ENCODE measurements at places on chromosomes 1 and 21.
A peak's percentile ranks its signal among the peaks of the same experiment; 100 is the strongest.

GRCh38 chr1:212771341-212771740 lies 20.2 kb downstream of the NSL1 start:
- no peak for DNase-seq

DNA sequence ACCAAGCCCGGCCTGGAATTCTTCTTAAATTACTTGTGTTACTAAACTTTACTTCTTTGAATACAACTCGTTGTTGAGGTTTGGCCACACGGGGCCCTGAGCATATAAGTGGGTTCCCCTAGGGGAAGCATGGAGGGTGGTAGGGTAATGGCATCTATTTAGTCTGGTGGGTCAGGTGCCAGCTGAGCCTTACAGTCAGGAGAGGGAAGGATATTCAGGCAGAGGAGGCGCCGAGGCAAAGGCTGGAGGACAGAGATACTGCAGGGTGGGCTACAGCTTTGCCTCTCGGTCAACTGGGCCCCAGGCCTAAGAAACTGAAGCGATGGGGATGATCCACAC lies 424 bp upstream of the NECAP2 start:
- no peak for DNase-seq

GRCh38 chr1:204711103-204711946 lies 25.8 kb upstream of the LRRN2 start:
- no peak for DNase-seq

DNA sequence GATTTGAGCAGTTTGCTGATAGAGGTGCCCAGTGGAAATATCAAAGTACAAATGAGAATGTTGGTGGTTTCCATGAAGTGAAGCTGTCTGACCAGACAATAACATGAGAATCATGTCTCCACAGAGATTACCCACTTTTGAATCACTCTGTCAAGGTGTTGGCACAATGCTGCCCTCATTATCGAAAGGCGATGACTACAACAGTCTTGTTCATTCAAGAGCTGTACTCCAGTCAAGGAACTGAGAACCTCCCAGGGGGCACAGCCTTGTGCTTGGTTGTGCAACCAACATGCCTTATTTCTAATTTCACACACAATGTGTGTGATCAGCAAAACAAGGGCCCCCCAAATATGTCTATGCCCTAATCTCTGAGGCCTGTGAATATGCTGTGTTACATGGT lies 35.7 kb downstream of the ETS2 start:
- DNase-seq: no peak

DNA sequence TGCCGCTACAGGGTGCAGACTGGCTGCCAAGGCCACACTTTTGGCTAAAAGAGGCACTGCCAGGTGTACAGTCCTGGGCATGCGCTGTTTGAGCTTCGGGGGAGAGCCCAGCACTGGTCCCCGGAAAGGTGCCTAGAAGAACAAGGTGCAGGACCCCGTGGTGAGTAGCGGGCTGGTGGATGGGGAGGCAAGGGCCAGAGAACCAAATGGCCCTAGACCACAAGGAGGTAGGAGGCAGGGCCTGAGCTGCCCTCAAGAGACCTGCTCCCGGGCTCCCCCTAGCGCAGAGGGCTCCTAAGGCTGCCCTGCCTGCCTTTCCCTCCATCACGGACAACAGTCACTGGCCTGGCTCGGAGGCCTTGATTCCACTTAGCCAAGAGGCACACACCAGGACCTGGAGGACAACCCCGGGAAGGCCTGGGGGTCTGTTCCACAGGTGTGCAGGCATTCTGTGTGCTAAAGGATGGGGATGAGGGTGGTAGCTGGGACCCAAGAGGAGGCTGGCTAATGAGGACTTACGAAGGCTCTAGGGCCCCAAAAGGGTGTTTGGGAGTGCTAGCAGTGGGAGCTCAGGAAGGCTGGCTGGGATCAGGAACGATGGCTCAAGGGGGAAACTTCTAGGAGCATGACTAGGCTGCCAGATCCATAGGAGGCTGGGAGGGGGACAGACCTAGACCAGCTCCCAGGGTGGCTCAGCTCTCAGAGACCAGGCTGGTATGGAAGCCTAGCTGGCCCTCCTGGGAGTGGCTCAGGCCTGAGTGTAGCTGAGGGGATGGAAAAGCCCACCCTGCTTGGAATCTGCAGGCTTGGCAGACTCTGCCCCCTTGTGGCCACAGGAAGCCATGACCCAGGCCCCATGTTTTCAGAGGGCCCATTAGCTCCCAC lies 742 bp downstream of the ARTN start:
- DNase-seq: peak; percentile 67

- no peak for DNase-seq
Measured at GRCh38 chr1:245541369-245541768, 386.6 kb downstream of the KIF26B start.

GRCh38 chr1:209421978-209422680 lies 161.4 kb upstream of the CAMK1G start:
- DNase-seq: no peak

DNA sequence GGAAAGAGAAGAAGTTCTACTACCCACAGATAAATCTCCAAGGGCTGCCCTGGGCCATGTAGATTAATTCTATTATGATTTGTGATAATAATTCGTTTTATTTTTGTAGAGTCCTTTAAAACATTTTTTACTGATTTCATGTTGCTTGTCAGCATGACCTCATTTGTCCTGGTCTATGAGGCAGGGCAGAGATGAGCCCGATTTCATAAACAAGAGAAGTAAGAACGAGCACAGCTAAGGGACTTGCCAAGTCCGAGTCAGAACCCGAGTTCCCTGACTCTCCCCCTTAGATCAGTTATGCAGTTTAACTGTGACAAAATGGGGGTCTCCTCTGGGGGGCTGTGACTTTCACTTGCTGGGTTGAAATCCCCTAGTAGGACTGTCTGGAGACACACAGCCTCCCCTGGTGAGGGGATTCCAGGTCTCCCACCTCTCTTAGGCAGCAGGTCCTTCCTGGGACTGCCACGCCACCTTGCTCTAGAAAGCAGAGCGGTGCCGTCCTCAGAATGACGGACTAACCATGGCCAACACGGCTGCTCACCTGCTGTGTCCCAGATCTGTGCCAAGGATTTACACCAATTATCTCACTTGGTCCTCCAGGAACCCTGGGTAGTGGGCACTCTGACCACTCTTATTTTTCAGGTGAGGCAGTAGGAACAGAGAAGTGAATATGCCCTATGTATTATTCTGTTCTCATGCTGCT lies 31.0 kb upstream of the SOX13 start:
- DNase-seq: no peak

DNA sequence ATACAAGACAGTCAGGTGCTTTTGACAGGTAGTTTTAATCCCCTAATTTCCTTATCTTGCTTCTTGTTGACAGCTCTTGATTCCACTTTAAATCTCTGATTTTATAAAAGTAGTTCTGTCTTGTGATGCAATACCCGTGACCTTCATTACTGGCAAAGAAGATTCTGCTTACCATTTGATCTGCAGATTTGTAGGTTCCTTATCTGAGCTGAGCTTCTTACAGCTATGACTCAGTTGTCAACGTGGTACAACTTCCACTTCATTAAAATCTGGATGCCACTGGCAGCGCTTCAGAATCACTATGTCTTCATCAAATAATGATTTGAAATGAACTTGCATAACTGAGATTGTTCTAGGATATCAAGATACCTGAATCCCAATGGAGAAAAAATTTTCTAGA lies 543.6 kb upstream of the B3GALT2 start:
- DNase-seq: no peak

DNA sequence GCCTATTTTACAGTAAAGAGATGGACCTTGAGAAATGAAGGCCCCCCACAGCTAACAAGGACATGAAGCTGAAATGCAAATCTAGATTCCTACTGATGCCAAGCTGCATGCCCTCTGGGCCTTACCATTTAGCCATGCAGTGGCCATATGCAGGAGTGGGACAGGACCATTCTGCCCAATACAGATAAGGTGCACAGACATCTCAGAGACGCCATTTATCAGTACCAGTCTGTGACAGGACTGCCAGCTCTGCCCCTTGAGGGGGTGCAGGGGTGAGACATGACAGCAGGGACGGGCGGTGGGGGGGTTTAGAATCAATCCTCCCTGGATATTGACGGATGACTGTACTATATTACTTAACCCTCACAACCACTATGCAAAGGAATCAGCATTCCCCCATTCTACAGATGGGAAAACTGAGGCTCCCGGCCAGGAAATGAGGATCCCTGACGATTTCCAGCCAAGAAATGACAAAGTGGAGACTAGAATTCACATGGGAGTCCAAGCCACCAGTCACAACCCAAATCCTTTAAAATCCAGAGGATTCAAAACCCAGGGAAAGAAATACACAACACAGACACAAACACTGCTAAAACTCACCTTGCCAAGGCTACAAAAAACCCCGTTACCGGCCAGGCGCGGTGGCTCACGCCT lies 10.8 kb downstream of the SSBP3 start:
- DNase-seq: no peak

- DNase-seq: no peak
Measured at GRCh38 chr1:82042306-82043060, 241.7 kb downstream of the ADGRL2 start.

- DNase-seq: no peak
Measured at GRCh38 chr1:46755121-46755520, 36.2 kb upstream of the EFCAB14 start.

GRCh38 chr1:74426208-74426937 lies 86.0 kb downstream of the LRRC53 start:
- no peak for DNase-seq

- DNase-seq: no peak
Measured at GRCh38 chr1:93584261-93585003, 97.2 kb downstream of the BCAR3 start.

GRCh38 chr1:71043065-71043464 lies 4.6 kb downstream of the PTGER3 start:
- DNase-seq: no peak

DNA sequence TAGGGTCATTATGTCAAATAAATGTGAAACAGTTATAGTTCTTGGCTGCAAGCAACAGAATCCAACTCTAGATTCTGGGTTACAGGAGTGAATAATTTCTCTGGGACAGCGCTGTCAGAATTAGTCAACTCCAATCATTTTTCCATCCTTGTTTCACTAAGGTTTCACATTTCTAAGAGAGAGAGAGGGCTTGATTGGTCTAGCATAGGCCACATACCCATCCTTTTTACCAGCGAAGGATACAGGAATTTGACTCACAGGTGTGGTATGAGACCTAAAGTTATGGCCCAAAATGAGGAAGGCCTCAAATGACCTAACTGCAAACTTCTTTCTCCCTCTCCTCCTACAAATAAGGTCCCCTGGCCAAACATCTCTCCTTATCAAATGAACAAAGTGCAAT lies 25.5 kb upstream of the RGS8 start:
- DNase-seq: no peak

GRCh38 chr1:230831771-230832170 lies 36.5 kb downstream of the C1orf198 start:
- no peak for DNase-seq

GRCh38 chr1:19448491-19449439 lies 36.6 kb downstream of the CAPZB start:
- DNase-seq: no peak

DNA sequence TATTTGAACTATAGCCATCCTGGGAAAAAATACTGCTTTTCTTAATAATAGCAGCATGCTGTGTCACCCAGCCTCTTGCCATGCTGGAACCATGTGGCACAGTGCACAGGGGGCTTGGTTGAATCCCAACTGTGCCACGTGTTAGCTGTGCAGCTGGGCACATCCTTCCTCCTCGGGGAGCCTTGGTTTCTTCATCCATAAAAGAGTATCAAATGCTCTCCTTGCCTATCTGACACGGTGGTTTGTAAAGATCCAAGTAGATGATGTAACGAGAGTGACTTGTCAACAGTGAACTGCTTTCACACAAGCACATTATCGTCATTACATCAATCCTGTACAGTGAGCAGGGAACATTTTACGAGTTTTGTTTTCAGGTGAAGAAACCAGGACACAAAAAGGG lies 24.4 kb downstream of the VASH2 start:
- no peak for DNase-seq

DNA sequence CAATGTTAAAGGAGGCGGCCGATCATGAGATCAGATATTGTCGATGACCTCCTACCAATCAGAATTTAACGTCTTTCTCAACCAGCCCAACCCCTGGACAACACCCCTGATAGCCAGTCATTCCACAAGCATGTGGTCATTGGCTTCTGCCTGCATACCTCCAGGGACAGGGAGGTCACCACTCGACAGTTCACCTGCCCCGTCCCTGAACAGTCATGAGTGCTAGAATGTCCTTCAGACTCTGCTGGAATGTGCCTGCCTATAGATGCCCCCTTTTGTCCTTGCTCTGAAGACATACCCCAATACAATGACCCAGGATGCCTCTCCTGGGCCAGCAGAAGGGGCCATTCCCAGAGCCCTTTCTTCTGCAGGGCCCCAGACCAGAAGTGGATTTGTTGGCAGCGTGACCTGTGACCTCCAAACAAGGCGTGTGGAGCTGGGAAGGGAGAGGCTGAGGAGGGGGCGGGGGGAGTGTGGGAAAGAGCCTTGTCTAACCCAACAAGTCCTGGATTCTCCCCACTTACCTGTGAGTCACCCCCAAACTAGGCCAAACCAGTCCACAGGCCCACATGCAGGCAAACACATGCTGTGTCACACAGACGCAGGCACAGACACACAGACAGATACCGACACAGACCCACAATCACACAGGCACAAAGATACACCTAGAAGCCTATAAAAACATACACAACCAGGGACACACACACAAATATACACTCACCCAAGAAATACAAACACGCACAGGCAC lies 2.2 kb downstream of the CRYBG2 start:
- DNase-seq: no peak

DNA sequence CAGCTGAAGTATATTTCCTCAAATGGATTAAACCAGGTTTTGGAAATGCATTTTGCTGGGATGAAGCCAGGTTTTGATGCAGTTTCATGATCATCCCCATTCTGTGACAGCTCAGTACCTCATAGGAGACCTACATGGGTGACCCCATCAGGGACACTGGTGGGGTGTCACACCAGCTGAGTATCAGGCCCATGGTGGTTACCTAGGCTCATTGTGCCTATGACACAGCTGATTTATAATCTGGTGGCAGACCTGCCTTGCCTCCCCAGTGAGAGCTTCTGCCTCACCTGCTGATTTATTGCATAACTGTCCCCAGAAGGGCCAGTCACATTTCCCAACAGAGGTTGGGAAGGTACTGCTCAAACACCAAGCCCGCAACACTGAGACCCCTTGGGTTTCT lies 3.8 kb downstream of the NCF2 start:
- DNase-seq: no peak

DNA sequence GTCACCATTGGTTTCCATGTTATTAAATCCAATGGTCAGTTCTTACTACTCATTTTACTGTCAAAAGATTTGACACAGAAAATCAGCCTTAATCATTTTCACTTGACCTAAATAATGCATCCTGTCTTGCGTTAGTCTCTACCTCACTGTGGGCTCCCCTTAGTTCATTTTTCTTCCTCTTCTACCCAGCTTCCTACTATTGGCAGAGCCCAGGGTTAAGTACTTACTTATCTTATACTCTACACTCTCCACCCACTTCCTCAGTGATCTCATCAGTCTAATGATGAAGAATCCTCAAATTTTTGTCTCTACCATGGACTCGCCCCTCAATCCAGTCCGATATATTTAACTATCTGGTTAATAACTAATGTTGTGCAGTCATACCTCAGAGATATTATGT lies 735.9 kb downstream of the KCNT2 start:
- no peak for DNase-seq
